ENCODE measurements at places on chromosomes 1 and 21.

DNA sequence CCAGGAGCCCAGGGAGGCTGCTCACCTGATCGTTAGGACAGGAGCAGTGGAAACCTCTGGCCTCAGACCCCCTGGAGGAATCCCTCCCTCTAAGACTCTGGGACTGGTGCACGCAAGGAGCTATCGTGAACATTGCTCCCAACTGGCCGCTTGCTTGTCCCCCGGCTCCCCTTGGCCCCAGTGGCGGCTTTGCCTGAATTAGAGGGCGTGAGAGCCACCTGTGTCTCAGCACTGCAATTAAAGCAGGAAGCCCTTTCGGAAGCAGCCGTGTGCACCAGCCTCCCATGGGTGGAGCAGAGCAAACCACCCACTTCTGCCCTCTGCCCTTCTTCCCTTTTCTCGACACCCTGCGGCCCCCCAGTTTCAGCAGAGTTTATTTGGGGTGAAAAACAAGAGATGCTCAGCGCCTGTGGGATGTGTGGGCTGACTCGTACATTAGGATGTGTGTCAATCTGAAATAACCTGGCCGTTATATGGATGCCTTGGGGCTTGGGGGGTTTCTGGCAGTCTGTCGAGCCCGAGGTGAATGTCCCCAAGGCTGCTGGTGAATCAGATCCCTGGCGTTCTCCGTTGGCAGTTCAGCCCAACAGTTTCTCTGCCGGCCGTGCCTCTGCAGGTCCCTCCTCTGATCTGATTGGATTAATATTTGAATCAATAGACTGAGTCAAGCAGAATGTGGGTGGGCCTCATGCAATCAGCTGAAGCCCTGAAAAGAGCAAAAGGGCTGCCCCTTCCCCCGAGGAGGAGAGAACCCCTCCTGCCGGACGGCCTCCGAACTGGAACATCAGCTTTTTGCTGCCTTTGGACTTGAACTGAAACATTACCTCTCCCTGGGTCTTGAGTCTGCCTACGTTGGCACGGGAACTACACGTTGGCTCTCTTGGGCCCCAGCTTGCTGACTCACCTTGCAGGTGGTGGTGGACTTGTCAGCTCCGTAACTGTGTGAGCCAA, 7.3 kb upstream of the UMODL1 start:
- DNase-seq: peak; percentile 41

GRCh38 chr1:70627910-70628309, 216.8 kb downstream of the CTH start:
- no peak for DNase-seq

GRCh38 chr1:165222580-165222979, 133.9 kb downstream of the LMX1A start:
- DNase-seq: no peak

- no peak for DNase-seq
Observed at GRCh38 chr1:14969006-14969405, 184.5 kb upstream of the TMEM51 start.

DNA sequence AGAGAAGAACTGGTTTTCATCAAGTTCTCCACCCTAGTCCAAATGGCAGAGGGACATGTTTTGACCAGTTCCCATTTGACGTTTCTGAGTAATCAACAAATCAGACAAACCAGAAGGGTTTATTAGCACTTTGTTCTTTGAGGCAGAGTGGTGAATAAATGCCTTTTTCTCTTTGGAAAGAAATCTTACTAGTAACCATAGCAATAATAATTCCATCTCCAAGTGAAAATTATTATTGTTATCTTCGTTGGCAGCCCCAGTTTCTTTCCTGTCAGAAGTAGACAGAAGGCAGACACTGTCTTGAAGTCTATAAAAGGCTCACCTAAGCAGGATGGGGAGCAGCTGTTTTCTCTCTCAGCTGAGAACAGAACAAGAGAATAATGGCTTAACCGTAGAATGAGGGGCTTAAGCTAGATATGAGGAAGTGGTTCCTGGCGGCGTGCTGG, 391.6 kb downstream of the PBX1 start:
- no peak for DNase-seq

GRCh38 chr1:64484651-64485050, 14.7 kb downstream of the CACHD1 start:
- DNase-seq: no peak

GRCh38 chr21:27825035-27825434, 858.1 kb upstream of the ADAMTS5 start:
- DNase-seq: no peak

DNA sequence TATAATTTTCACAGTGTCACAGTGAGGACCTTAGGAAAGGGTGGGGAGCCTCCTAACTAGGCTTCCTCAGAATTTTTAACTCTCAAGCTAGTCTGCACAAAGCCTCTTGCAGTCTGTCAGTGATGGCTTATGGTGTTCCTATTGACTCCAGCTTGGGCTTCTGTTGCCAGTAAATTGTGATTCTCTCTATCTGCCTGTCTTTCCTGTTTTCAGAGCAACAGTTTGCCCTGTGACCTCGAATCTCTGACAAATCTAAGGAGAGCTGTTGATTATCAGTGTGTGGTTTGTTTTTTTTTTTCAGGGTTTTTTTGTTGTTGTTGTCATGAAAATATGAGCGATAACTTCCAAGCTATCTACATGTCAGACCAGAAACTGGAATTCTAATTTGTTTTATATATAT, 423.2 kb upstream of the B3GALT2 start:
- DNase-seq: no peak

- DNase-seq: no peak
Observed at GRCh38 chr1:119046429-119046784, 58.3 kb upstream of the TBX15 start.

GRCh38 chr1:117890452-117890851, 39.0 kb downstream of the GDAP2 start:
- DNase-seq: no peak

GRCh38 chr1:191959856-191960255, 198.4 kb upstream of the RGS18 start:
- no peak for DNase-seq

GRCh38 chr1:203273206-203273868, 32.0 kb upstream of the BTG2 start:
- peak; percentile 75 for DNase-seq

DNA sequence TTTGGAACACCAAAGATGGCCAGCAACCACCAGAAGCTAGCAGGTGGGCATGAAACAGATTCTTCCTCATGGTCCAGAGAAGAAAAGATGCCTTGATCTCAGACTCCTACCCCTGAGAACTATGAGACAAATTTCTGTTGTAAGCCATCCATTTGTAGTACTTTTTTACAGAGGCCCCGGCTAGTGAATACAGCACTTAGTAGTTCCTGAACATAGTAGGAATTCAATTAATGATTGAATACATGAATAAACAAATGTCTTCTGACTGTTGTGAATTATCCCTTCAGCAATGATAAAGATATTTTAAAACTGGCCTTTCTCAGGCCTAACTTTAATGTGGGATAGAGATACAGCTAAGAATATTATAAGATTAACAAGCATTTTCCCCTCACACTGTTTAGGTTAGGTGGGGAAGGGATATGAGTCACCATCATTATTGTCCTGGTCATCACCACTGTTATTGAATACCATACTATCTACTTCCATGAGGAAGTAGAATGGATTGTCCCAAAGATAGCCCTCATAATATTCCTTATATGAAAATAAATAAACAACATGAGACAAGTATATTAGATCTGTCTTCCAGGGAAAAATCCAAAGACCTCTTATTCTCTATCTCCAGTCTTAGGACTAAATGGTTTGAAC, 51.4 kb downstream of the ADCY10 start:
- DNase-seq: no peak

DNA sequence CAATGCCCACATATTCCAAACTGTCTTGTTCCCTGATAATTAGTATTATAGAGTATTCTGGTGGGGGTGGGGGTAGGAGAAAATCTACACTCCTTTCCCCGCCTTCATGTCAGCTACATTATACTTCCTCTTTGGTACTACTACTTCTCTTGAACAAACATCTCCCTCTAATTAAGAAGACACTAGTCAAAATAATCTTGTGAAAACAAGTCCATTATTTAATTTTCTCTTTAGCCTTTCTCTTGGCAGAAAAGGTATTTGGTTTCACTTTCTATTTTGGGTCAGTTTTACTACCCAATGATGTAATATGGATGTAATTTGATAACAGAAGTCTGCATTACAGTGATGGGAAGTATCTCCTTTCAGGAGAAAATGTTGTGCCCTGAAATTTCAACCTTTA, 22.5 kb downstream of the NTMT2 start:
- DNase-seq: no peak

DNA sequence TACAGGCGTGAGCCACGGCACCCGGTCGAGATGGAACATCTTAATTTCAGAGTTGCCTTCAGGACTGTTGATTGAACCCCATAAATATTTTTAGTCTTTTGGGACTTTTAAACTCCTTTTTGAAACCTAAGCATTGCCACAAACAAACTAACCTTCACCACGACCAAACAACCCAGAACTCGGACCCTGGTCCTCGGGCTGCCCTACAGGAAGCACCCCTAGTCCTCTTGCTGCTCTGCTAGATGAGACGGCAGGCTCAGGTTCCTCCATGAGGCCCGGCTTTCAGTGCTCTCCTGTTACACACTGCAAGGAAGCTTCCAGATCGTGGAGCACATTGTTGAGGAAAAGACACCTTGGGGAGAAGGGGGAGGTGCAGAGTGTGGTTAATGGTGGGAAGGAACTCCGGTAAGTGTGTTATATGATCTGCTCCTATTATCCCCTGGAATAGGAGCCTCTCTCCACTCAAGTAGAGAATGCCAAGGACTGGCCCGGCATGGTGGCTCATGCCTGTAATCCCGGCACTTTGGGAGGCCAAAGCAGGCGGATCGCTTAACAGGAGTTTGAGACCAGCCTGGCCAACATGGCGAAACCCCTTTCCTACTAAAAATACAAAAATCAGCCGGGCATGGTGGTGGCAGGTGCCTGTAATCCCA, 5.7 kb downstream of the EPHX1 start:
- DNase-seq: no peak

- DNase-seq: no peak
Observed at GRCh38 chr1:241638099-241638682, 2.0 kb downstream of the CHML start.

GRCh38 chr1:118290046-118290445, 105.0 kb upstream of the SPAG17 start:
- no peak for DNase-seq

DNA sequence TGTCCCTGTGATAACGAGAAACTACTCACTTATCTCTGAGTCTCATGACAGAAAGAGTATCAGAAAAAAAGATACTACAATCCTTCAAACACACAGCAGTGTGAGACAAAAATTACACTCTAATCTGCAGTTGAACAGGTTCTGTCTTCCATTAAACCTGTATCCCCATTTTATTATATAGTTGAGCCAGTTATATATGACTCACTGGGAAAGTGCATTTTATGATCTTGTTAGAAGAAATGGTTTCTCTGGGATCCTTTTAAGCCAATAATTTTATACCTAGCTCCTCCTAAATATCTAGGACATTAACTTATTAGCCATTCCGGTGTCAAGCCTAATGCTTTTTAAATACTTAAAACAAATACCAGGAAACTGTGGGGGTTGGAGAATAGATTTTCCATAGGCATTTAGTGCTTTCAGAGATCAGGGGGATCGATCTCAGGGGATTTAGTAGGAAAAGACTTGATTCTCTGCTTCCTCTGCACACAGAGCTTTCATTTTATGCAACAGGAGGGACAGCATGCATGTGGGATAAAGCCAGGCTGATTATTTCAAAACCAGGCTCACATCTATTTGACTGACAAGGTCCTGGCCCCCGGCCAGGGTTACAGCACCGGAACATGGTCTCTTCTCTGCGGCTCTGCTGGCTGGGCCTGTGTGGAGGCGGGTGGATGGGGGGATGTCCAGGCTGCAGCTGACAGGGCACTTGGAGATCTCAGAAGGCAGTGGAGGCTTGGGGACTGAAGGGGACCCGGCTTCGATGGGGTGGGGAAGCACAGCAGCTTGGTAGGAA, 310.6 kb downstream of the DISC1 start:
- DNase-seq: no peak

DNA sequence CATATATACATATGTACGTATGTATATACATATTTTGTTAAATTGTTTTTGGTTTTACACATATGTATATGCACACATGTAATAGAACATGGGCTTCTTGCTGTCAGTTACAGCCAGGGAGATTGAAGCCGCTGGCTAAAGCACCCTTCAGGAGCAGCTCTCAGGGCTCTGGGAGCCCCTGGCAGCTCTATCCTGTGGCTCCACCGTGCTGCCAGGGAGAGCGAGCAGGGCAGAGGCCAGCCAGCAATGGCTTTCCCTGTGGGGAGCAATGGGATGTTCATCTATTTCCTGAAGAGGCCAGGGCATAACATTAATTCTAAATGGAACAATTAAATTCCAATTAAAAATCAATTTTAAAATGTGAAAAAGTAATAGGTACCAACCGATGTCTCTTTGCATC, 102.9 kb downstream of the PSMG1 start:
- DNase-seq: no peak

- DNase-seq: no peak
Observed at GRCh38 chr1:15709226-15709625, 25.1 kb downstream of the PLEKHM2 start.

GRCh38 chr1:154967331-154967950, 3.1 kb downstream of the SHC1 start:
- DNase-seq: no peak

- DNase-seq: no peak
Observed at GRCh38 chr1:156801409-156802121, 15.1 kb downstream of the SH2D2A start.

- DNase-seq: peak; percentile 34
Observed at GRCh38 chr21:34029743-34030528, 43.4 kb upstream of the MRPS6 start.

DNA sequence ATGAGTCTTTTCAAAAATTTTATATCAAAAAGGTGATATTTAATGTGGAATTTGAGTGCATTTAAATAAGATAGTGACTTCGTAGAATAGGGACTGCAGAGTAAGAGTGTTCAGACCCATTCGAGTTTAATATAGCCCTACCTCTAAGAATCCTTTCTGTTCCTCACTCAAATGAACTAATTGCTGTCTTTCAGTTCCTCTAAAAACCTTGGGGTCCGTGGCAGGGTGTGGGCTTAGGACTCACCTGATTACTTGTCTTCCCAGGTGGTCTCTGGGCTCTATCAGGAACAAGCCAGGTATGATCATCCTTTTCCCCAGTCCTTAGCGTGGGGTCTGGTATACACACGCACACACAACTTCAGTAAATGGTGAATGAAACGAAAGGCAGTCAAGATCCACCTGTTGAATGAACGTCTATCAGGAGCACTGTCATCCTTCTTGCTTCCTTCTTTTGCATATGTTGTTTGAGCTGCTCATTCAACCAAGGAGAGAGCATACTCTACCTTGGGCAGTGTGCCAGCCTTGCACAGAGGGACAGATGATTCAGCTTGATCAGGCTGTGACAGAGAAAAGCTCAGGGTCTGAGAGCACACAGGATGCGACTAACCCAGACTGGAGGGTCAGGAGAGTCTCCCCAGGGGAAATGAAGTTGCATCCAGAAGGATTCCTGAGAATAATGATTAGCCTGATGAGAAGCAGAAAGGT, 1.2 kb upstream of the RNF11 start:
- DNase-seq: peak; percentile 11

DNA sequence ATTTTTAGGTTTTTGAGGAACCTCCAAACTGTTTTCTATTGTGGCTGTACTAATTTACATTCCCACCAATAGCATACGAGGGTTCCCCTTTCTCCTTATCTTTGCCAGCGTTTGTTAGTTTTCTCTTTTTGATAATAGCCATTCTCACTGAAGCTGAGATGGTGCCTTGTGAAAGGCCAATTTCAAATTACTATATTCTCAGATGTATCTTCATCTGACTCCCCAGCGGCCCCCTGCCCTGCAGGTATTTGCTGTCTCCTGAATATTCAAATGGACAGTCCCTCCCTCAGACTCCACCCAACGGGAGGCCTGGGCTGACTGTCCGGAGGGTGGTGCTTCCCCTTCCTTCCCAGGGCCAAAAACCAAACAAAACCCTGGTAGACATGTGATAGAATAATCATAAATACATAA, 33.5 kb upstream of the TARBP1 start:
- no peak for DNase-seq

Data from T-helper 22 cell (primary cell).